Right ventricle myocardium superior (tissue), 1 donor: ENCODE measurements at places on chromosomes 13 and 19. TPM values are rescaled to one million over a fixed set of nuclear protein-coding genes. Genes with fewer than 3 reads are reported as not detected.

GRCh38 chr19:39166571-39167391, 30.0 kb upstream of the NCCRP1 start:
- peak; percentile 79 for DNase-seq

DNA sequence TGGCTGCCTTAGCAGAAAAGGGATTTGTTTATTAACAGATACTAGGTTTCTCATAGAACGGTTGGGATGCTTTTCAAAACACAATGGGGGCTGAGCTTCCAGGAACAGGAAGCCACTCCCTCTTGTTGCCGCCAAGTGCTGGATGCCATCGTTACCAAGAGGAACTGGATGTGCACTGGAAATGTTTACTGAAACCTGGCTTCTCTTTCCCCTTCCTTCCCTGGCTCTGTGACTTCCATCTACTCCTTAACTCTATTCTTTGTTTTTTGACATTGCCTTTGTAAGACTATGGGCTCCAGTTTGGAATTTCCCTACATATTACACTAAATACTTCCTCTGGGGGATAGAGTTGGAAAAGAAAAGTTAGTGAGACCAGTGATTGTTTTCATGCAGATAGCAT, 11.7 kb upstream of the KL start:
- peak; percentile 76 for DNase-seq

The SIGLEC11 gene
- 0.75 TPM for total RNA-seq

GRCh38 chr19:43789029-43789428, 8.3 kb upstream of the KCNN4 start:
- no peak for DNase-seq

- no peak for DNase-seq
Observed at GRCh38 chr13:67950603-67951002, 720.5 kb upstream of the PCDH9 start.

The SLC7A9 gene
- not detected for total RNA-seq

GRCh38 chr13:49638744-49639072, 10.4 kb downstream of the ARL11 start:
- no peak for DNase-seq

DNA sequence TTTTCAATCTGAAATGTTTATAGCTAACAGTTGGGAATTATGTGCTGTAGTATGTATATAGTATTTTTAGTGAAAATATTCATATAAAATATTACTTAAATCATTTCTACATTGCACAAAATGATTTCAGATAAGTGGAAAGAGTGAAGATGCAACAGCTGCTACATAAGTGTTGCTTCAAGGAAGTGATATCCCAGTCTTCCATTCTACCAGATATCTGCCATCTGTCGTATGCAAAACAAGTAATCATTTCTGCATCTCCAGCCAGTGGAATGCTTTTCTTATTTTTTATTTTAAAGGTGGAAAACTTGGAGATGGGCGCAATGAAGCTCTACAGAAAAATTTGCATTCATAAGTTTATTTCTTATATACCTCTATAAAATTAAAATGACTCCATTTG, 152.5 kb upstream of the MAB21L1 start:
- DNase-seq: no peak

GRCh38 chr19:35306473-35307246, 14.7 kb downstream of the MAG start:
- peak; percentile 33 for DNase-seq

DNA sequence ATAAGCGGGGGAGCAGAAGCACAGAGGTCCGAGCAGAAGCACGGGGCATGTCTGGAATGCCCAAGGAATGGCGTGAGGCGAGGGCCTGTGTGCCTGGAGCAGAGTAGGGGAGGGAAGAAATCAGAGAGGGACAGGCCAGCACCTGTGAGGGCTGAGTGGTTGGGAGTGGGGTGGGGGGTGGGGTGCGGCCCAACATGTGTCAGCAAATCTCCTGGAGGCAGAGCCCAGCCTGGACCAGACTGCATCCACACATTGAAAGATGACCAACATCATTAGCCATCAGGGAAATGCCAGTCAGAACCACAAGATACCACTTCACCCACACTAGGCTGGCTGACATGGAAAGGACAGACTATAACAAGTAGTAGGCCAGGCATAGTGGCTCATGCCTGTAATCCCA, 11.2 kb downstream of the CLASRP start:
- no peak for DNase-seq

DNA sequence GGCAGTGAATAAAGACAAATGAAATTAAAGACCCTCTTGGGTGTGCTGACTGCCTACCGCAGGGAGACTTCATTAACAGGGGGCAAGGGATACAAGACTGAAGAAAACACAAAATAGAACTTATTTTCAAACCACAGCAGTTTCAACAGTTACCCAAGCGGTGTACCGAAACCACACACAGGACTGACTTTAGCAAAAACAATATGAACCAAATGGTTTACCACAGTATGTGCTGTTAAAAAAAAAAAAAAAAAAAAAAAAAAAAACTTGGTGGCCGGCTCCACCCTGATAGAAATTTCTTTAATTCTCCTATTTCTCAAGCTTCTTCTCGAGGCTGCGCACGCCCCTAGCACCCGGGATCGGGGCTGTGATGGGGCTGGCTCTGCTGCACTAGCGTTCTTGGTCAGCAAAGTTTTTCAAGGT, 42.6 kb downstream of the KLF2 start:
- DNase-seq: peak; percentile 47

The OVOL3 gene
- not detected for total RNA-seq

DNA sequence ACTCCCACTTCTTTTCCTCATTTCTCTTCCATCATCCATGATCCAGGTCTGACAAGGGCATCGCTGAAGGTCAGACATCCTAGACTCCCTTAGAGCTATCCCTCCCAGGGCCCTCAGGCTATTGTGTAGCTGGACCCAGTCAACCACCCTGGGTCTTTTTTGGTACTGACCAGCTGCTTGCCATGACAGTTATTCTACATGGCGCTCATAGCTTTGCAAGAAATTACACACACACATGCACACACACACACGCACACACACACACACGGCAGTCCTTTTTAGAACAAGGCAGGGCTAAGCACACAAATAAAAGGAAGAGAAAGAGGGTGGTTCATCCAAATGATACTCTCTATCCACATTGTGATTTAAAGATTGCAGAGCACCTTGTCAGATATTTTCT, 18.3 kb downstream of the SIAH3 start:
- no peak for DNase-seq

- no peak for DNase-seq
Observed at GRCh38 chr19:42276821-42277220, 7.8 kb downstream of the CIC start.

DNA sequence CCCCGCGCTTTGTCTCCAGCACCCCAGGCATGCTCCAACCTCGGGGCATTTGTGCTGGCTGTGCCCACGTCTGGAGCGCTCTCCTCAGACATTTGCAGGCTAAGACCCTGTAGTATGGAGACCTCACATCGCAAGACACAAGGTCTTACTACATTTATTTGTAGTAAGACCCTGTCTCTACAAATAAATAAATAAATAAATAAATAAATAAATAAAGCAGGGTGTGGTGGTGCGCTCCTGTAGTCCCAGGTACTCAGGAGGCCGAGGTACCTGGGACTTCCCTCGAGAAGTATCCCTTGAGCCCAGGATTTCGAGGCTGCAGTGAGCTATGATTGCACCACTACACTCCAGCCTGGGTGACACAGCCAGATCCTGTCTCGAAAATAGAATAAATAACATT, 4.6 kb downstream of the NXNL1 start:
- DNase-seq: no peak

- DNase-seq: no peak
Observed at GRCh38 chr13:49132479-49133002, 87.6 kb upstream of the MLNR start.

The GARIN5A gene
- 2.0 TPM for total RNA-seq

- no peak for DNase-seq
Observed at GRCh38 chr19:45296355-45296754, 26.3 kb downstream of the CKM start.

DNA sequence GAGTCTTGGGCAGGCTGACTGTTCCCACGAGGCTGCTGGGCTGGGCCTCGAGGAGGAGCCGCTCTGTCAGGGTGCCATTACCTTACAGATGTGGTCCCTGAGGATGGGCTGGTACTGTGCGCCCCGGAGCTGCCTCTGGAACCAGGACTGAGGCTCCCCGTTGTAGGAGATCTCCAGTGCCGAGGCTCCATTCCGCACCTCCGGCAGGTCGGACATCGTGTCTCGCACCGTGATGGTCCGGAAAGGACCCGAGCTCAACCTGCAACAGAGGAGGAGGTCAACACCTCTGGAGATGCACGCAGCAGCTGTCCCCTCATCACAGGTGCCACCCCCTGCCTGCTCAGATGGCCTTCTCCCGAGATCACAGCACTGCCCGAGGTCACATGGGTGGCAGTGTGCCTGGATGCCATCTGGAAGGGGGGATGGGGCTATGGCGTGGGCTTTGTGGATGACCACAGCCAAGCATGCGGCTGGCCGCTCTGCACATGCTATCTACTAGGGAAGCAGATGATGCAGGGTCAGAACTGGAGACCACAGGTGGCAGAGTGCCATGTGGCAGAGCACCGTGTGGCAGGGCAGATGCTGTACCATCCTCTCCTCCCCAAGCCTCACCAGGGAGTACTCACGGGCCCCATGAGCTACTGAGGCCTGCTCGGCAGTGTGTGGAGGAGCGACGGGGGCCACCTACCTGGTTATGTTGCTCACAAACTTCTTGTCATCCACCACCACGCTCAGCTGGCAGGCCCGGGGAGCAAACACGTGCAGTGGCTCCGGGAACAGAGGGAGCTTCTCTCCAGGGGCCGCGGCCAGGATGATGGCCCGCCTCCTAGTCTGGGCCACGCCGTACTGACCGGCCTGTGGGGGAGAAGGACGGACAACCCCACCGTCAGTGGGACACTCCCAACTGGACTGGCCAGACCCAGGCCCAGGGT, 18.3 kb upstream of the EIF3G start:
- no peak for DNase-seq

GRCh38 chr13:97627566-97627965, 193.6 kb downstream of the RAP2A start:
- DNase-seq: peak; percentile 70

- DNase-seq: no peak
Observed at GRCh38 chr19:50419580-50420035, 870 bp downstream of the SPIB start.

The PTGIR gene
- 2.6 TPM for total RNA-seq

DNA sequence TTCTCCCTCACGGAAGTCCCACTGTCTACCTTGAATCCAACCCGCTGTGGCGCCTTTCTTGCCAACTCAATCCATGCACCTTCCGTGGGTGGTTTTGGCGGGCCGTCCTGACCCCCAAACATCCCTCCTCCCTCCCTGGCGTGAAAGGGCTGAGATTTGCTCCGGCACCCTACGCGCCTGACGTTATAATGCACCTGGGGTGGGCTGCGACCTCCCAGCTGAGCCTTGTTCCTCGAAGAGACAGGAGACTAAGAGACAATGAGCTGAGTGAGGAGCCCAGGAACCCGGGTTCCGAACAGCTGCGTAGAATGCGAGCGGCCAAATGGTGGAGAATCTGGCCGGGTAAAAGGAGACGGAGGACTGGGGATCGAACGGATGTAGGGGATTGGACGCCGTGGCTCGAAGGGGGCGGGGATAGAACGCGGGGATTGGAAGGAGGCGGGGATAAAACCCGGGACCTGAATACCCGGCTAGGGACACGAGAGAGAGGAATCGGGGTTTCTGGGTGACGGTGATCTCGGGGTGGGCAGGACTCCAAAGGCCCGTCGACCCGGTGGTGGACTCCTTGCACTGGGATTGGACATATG, at the start of gene CPT1C:
CPT1C (plus strand) TSS at position 461 of the 587 bp plus-strand sequence. CDS start 1,137 bp downstream, outside the sequence.
- DNase-seq: peak; percentile 85

GRCh38 chr13:98482476-98483444, 94.1 kb downstream of the STK24 start:
- peak; percentile 88 for DNase-seq

The ZNF93 gene
- total RNA-seq: 1.2 TPM

- DNase-seq: no peak
Observed at GRCh38 chr19:29446361-29446760, 79.4 kb upstream of the VSTM2B start.

DNA sequence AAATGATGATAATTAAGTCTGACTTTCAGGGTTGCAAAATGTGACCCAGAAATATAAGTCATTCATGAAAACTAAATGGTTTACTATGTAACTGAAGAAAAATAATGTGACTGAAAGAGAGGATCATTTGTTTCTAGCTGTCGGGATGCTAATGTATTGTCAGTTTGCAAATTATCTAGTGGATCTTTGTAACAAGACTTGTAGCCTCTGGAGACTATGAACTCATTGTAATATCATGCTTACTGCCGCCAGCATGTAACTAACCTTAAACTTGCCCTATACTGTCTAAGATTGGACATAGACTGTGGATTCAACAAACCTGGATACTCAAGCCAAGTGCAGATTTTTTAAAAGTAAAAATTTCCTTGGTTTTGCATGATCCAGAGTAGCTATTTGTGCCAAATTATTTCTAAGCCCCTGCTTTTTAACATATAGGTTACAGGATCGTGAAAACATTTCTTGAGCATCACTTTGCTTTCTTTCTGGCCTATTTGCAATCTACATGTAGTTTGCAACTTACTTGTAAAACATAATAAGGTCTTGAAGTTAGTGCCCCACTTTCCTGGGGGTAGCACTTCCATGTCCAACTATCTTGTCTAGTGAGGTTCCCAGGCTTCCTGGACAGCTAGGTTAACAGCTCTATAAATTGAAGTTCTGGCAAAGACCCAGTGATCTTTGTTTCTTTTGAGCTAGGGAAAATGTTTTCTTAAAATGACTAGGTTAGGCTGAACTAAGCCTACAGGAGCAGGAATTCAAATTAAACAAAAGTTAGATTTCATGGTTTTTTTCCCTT, 3.3 kb upstream of the POSTN start:
- no peak for DNase-seq

The KASH5 gene
- not detected for total RNA-seq

The PRX gene
- 3.8 TPM for total RNA-seq

The DZIP1 gene
- total RNA-seq: 3.9 TPM

The CNN1 gene
- total RNA-seq: 59.5 TPM

The MBD3L2 gene
- total RNA-seq: not detected

DNA sequence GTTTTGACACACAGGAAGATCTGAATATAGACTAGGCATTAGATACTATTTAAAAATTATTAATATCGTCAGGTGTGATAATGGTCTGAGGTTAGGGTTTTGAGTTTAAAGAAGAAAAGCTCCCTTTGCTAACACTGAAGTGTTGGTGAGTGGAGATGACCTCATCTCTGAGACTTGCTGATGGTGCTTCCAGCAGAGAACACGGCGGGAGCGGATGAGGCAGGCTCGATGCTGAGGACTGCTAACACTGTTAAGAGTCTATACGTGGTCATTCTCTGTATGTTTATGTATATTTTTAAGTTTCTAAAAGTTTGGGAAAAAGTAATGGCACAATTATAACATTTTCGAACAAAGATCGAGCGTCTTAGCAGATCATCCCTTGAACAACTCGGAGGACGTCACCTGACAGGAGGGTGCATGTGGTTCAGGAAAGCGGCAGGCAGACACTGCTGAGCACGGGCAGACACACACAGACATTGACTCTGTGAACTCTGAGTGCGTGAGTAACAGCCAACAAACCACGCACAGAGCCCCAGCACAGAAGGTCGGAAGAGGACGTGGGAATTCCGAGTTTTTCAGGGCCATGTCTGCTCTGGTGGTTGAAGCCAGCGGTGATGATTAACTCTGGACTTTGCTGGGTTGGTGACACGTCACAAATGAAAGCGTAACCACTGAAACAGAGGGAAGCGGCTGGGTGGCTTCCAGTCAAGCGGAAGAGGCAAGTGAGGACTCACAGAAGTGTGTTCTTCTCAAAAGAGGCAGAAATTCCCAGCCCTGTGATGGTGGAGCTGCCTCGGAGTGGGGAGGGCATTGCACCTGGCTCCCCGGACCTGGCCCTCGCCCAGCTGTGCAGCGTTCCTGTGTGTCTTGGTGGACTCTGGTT, 91.9 kb upstream of the TEX29 start:
- no peak for DNase-seq

The HRC gene
- total RNA-seq: 878 TPM

GRCh38 chr13:35804901-35805300, 326.3 kb downstream of the DCLK1 start:
- DNase-seq: no peak

The LRRC63 gene
- not detected for total RNA-seq
